HL-60 (cell line): ENCODE measurements at places on chromosomes 7 and 10.

DNA sequence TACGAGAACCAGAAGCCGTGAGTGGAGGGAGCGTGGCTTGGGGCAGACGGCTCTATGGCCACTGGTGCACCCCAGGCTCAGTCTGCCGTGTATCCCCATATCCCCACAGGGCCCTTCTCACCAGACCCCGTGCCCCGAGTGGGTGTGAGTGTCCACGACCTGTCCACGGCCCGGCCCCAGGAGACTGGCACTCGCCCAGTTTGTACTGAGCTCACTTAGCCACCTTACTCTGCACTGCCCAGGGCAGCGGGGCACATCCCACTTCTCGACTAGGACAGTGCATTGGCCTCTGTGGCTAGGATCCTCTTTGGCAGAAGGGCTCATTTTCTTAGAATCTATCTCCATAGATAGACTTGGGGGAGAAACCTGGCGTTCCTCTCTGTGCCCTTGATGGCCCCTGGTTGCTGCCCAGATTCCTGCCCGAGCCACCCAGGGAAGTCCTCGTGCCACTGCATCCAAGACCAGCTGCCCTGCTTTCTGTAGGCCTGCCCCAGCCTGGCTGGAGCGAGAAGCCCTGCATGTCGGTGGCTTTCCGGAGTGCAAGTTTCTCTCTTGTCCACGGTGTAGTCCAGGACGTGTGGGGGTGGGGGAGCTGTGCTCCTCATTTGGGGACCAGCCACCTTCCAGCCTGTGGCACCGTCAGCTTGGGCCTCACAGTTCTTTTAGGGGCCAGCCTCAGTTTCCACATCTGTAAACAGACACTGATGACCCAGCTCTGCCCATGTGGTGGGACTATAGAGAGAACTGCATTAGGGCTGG lies 11.9 kb downstream of the TMEM120A start:
- DNase-seq, result no peak

DNA sequence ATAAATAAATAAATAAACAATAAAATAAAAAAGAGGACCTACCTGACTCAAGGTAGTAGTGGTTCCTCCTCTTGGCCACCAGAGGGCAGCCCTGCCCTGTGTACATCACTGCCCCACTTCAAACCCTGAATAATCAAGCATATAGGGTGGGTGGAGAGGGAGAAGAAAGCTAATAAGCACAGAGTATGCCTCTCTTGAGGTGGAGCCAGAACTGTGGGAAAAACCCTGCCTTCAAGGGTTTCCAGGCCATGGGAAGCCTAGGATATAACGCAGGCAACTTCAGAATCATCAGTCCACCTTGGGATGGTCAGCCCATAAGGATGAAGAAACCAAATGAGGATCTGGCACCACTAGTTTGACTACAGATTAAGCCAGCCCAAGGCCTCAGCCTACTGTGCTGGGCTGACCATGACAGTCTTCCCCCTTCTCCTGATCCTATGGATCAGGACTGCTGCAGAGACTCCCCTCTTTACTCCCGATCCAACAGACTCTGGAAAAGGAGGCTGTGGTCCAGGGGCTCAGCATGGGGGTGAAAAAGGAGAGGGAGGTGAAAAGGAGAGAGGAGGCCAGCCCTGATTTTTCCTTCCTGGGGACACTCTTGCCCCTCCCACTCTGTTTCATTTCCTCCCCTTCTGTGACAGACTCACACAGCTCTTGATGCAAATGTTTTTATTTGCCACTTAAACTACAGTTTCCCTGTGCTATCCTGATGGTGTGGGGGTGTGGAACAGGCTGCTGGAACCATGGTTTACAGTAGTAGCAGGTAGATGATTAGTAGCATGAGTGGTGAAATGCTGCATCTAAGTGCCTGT lies 10.1 kb downstream of the AVPI1 start:
- no peak for DNase-seq

DNA sequence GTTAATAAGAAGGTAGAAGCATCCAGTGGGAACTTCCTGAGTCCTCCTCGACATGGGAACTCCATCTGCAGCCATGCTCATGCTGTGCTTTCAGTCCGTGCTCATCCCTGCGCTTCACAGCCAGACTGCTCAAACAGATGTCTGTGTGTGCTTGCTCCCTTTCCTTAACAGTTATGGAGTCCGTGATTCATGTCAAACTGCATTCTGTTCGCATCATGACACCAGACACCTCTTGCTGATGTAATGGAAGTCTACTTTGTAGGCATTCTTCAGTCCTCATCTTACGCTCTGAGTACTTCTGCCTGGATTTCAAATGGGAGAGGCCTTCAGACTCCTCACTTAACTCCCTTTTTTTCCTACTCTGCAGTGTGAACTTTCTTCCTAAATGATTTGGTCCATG lies 304.9 kb downstream of the SUGCT start:
- no peak for DNase-seq

DNA sequence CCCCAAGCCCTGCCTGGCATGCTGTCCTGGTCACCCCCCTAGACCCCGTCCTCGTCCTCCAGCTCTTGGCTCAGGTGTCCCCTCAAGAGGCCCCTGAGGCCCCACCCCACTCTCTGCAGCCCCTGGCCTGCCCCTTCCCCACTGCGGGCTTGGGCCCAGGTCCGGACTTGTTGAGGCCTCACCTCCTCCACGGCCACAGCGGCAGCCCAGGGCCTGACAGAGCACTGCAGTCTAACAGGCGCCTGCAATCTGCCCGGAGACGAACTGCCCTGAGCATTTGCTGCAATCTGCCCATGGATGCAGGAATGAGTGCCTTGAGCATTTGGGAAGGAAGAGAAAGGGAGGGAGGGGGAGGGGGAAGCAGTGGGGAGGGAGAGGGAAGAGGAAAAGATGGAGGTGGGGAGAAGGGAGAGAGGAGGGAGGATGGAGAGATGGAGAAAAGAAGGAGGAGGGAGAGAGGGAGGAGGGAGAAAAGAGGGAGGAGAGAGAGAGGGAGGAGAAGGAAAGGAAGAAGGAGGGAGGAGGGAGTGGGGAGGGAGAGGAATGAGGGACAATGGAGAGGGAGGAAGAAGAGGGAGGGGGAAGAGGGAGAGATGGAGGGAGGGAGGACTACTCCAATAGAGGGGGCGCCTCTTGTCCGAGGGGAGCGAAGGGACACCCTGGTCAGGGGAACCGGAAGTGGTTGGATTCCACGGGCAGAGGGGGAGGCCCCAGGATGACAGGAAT lies 73.9 kb downstream of the PDGFA start:
- DNase-seq, result no peak

DNA sequence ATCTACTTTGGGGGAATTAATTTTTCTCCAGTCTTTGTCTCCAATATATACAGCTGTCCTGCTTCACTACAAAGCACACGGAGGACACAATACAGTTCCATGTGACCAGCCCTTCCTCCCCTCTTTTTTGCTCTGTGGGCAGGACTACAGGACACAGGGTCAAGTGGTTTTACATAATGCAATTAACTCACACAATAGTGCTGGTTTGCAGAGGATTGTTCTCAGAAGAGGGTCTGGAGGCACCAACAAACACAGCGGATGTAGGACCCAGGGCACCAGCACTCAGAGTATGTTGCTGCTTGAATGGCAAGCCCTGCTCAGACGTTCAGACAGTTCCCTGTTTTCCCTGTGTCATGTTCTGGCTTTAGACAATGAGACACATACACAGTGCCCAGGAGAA lies 52.0 kb upstream of the NPTX2 start:
- DNase-seq, result no peak

DNA sequence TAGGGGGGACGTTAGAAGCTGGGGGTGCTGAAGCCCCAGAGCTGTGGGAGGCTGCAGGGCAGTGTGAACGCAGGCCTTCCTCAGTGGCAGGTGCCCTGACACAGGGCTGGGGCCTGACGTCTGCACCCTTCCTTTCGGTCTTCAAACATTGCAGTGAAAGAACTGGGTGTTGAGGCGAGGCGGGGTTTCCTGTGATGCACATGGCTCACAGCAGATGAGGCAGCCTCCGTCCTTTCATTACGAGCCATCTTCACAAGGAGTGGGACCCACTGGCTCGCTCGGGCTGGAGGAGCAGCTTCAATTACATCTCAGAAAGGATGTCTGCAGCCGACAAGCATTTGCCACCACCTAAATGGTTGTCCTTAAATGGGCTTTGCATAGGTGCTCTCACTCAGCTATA lies 180.3 kb upstream of the SHH start:
- no peak for DNase-seq

DNA sequence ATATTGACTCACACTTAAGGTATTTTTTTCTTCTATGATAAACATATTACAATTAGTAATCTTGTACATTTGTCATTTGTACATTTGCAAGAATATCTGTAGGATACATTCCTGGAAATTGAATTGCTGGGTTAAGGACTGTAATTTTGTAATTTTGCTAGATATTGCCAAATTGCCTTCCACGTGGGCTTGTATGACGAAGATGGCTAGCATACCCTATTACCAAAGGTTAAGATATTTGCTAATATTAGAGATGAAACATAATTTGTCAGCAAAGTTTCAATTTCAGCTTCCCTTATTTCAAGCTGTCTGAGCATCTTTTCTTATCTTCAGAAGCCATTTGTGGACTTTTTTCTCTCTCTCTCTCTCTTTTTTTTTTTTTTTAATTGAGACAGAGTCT lies 1.0 kb upstream of the LYZL2 start:
- DNase-seq, result no peak

DNA sequence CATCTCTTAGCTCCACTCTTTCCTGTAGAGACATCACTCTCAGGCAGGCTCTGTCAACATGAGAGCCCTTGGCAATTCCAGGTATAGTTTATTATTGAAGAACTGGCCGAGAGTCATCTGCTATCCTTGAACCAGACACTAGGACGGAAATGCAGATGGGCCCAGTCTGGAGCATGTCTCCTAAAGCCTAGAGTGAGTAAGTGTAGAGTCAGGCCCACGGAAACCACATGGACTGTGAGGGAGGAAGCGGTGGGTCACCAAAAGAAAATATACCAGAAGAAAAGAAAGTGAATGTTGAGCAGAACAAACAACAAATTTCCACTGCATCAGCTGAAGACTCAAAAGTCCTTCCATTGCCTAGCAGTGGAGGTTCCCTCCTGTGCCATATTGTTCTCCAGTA lies 15.7 kb upstream of the RELN start:
- no peak for DNase-seq
